ENCODE measurements at places on chromosomes 5 and 9.

DNA sequence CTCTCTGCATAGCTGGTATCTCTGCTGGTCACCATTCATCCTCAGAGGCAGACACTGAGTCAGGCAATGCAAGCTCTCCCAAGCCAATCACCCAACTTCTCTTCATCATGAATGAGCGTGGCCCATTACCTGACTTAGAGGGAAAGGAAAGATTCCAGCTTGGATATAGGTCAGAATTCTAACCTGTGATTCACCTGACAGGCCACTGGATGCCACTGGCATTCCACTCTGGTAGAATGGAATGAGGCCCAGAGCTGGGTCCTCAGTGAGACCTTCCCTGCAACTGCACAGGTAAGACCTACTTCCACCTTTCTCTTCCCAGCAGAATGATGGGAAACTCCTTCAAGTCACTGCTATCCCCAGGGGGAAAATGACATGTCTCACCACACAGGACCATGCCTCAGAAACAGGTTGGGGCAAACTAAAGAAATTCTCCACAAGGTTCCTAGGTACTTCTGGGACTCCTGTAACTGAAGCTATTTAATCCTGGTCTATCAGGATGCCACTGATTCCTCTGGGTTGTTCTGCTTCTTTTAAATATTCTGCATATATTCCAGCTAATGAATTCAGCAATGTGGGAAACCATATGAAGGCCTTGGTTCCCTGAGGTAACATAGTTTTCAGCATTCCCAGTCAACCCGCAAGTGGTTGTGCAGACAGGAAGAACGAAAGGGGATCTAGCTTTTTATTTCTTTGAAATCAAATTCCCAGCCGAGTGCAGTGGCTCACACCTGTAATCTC, 62.0 kb downstream of the SUSD1 start:
- DNase-seq: no peak

GRCh38 chr5:149117970-149118369, 23.3 kb upstream of the ABLIM3 start:
- no peak for DNase-seq

DNA sequence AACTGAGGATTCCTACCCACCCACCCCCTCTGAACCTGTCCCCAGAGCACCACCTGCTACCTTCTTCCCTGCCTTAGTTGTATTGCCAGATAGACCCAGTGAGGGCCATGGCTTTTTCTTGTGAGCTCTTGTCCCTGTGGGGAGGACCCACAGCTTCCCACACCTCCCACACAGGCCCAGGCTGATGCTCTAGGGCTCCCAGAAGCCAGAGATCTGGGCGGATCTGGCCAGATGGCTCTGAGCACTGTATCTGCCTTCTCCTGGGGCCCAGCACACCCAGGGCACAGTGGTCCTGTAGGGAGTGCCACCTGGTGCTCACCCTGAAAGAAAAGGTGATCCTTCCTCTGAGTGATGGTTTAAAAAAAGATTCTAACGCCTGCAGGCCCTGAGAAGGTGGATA, 131.7 kb downstream of the DAB2IP start:
- no peak for DNase-seq

DNA sequence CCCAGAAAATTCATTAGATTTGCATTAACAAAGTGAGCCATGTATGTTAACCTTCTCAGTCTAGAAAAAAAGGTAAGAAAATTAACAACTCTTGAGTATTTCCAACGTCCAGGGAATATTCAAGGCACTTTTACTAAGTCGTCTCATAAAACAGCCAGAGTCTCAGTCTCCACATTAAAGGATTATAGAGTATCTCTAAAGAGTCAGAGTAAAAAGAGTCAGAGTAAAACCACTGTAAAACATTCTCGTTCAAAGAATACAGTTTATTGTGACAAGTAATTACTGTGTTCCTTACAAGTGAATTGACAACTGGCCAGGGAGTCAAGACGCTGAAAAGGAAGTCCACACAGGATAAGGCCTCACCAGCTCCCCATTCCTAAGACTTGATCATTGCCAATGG, 97.2 kb upstream of the ISL1 start:
- no peak for DNase-seq

GRCh38 chr5:75510836-75511434, 494 bp downstream of the CERT1 start:
- peak; percentile 5 for DNase-seq

DNA sequence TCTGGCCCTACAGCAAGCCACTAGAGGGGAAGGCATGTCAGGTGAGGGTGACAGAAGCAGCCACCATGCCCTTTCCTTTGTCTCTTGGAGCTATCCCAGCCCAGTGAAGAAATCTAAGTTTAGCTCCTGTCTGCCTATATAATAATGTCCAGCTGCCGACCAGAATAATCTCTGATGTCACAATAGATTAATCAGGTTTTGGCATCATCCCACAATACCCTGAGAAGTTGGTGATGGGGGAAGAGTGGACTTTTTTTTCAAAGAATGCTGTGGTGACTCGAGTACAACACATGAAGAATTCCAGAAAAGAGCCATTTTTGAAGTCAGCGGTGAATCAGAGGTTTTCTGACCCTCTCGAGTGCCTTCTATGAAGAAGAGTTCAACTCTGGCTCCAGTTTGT, 1.7 kb upstream of the TSLP start:
- DNase-seq: no peak

DNA sequence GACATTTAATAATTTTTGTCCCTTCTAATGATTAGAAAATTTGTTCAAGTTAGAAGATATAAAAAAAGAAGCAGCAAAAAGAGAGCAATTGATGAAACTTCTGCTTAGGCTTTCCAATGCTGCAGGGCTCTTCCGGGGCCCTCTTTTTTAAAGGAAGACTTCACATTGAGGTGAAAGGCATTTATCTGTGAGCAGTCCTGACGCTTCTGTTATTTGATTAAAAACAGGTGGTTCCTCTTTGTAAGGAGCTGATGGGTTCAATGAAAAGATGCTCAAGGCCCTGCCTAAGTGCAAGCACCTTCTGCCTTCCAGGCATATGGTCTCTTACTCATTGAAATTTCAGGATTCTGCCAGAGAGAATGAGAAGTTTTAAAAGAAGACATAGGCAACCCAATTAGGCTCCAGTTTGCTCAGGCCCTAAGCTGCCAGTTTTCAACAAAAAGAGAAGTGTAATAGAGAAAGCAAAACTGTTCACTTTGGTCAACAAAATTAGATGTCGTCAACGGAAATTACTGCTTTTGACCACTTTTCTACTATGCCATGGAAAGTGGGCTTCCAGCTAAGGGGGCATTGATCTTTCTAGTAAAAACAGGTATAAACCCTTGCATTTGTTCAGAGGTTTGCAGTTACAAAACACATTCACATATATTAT, 100.2 kb downstream of the INSYN2B start:
- DNase-seq: no peak

GRCh38 chr9:20117986-20118385, 329.1 kb upstream of the SLC24A2 start:
- no peak for DNase-seq

GRCh38 chr9:33463151-33463550, 10.6 kb downstream of the NOL6 start:
- DNase-seq: no peak

GRCh38 chr5:167940911-167941310, 350.5 kb upstream of the WWC1 start:
- no peak for DNase-seq

GRCh38 chr5:110159202-110159601, 469.5 kb downstream of the MAN2A1 start:
- no peak for DNase-seq

GRCh38 chr9:132005899-132006298, 73.8 kb downstream of the MED27 start:
- no peak for DNase-seq

- DNase-seq: no peak
Measured at GRCh38 chr5:154214371-154215106, 24.0 kb downstream of the GALNT10 start.

- DNase-seq: no peak
Measured at GRCh38 chr9:100939636-100940035, 88.9 kb upstream of the PLPPR1 start.

- no peak for DNase-seq
Measured at GRCh38 chr5:8766448-8766847, 779.4 kb downstream of the SEMA5A start.

DNA sequence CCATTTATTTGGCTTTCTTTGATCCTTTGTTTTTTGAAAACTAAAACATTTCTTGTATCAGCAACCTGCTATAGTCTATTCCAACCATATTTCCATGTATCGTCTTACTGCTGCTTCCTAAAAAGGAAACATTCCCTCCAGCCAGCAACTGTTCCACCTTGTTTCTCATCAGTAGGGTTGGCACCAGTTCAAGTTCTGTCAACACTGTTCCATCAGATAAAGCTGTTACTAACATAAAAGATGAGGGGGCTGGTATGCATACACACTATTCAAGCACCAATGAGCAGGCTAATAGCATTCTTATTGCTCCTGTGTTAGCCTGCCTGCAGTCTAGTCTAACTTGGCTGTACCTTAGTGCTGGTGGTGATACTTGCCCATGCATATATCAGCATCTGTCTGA, 178.3 kb downstream of the CWC27 start:
- no peak for DNase-seq

DNA sequence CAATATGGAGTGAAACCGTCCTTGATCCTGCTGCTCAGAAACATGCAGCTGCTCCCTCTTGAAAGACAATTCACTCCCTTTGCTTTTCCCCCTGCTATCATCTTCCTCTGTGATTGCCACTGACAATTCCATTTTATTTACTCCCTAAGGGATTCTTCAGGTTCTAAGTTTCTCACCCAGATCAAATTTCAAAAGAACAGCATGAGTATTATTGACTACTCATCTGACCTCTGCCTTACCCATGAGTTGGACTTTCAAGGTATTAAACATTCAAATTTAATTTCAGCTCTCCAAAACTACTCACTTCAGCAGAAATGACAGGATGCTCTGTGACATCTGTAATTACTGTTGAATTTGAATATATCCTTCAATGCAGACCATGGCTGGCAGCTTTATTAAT, 236.5 kb upstream of the HAPLN1 start:
- no peak for DNase-seq

DNA sequence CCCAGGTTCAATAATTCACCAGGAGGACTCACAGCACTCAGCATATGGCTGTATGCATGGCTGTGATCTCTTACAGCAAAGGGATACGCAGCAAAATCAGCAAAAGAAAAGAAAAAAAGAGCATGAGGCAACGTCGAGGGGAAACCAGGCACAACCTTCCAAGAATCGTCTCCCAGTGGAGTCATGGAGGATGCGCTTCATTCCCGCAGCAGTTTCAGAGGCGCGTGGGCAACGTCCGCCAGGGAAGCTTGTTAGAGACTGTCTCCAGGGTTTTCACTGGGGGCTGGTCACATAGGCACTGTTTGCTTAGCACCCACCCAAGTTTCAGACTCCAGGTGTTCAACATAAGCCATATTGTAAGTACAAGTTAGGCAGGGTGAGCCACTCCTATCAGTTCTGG, 44.6 kb downstream of the NSG2 start:
- no peak for DNase-seq

GRCh38 chr9:93653760-93654159, 77.4 kb downstream of the PHF2 start:
- DNase-seq: no peak

- DNase-seq: no peak
Measured at GRCh38 chr5:159017786-159018185, 81.9 kb downstream of the EBF1 start.

GRCh38 chr9:129944506-129945116, 98.4 kb downstream of the FNBP1 start:
- DNase-seq: peak; percentile 18

DNA sequence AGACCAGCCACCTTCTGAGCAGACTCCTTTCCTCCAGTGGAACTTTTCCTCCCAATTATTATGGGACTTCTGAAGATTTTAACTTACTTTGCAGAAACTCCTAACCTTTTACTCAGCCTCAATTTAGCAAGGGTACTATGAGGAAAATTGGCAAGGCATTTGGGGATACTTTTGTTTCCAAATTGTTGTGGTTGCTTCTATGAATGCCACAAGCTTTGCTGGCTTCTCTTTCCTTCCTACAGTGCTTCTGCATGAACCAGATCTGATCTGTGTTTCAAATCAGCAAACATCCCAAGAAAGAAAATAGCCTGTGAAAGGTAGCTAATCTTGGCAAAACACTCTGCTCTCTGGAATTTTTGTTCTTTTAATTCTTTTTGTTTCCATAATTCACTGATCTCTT, 57.3 kb upstream of the TAF11L2 start:
- no peak for DNase-seq

DNA sequence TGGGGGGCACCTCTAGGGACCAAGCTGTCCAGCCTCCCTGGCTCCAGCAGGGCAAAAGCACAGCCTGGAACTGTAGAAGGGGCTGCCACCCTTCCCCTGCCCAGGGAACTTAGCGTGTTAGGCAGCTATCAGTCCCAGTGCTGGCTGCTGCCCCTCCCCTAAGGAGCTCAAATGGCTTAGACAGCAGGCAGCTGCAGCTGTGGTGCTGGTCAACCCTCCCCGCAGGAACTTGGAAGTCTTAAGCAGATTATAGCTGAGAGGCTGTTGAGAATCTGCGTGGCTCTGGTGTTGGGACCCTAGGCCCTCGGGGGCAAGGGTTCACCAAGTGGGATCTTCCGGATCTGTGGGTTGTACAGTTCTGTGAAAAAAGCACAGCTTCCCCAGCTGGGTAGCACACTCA, 536.5 kb upstream of the CDH10 start:
- no peak for DNase-seq

DNA sequence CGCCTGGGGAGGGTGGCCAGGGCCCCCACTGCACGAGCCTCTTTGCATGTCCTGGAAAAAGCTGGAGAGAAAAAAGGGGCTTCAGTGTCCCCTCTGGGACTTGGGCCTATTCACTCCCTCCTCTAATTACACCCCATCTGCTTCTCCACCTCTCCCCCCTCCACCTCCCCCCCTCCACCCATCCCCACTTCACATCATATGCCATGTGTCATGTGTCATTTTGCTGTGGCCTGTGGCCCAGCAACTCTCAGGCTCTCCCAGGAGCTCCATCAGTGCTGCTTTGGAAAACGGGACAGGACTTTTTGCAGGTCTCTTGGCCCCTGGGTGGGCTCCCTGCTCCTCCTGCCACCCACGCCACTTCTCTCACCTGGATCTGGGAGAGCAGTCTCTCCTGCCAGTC, 68.7 kb downstream of the NTNG2 start:
- no peak for DNase-seq

DNA sequence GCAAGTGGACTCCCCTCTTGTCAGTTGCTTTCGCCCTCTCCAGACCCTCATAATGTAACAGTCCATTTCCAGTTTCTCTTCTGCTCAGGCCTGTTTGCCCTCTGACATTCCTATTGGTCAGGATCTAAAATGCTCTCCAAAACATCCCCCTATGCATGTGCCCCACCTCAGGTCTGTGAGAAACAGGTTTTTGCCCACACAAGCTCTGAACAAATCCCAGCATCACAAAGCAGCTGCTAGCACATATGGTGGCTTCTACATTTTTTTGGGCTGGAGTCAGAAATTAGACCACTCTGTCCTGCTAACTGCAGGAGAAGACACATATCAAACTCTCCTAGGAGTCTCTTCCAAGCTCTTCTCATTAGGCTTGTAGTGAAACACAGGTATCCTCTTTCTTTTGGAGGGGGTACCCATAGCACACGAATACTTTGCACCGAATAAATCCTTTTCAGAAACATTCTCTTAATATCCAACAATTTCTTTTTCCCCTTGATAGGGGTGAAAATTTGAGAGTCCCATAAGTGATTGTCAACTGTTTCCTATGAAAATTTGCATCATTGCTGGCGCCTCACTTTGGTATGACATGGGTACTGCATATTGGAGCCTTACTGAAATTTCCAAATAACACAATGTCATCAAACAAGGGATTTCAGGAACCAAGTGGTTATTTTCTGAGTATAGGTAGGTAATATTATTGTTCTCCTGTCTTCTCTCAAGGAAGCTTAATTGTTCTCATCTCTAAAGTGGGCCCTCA, 19.3 kb upstream of the HSPA9 start:
- DNase-seq: no peak

Measured in stimulated activated CD8-positive, alpha-beta memory T cell treated with anti-CD3 and anti-CD28 coated beads, Interleukin-4, amount 100 ng/mL, for 1 hour (primary cell).